Activated CD4-positive, alpha-beta memory T cell treated with anti-CD3 and anti-CD28 coated beads for 36 hours (primary cell): ENCODE measurements at places on chromosomes 7 and 10. TPM values are rescaled to one million over a fixed set of nuclear protein-coding genes. Genes with fewer than 3 reads are reported as not detected.

Gene ZNF503
- 0.56 TPM for total RNA-seq

Gene TFPI2
- not detected for total RNA-seq

Gene OR2A5
- not detected for total RNA-seq

Gene ENTPD1
- 2.5 TPM for total RNA-seq

Gene RAPGEF5
- total RNA-seq: 0.29 TPM

Gene TAS2R60
- total RNA-seq: not detected

Gene ABCB1
- total RNA-seq: 4.7 TPM

Gene FAM25A
- total RNA-seq: not detected

Gene RBP4
- not detected for total RNA-seq

Gene NRG3
- not detected for total RNA-seq

Gene CCAR1
- 74.4 TPM for total RNA-seq

Gene FAM20C
- 0.80 TPM for total RNA-seq

Gene PRKCQ
- 45.2 TPM for total RNA-seq

Gene CHN2
- 0.69 TPM for total RNA-seq

Gene PLEKHS1
- total RNA-seq: not detected

Gene FGL2
- 0.65 TPM for total RNA-seq

Gene UBE2H
- total RNA-seq: 37.1 TPM

Gene CCDC146
- 1.0 TPM for total RNA-seq

Gene PPIF
- 94.0 TPM for total RNA-seq

Gene ZNF746
- total RNA-seq: 14.9 TPM

Gene C7orf57
- 0.90 TPM for total RNA-seq

Gene HPS6
- 22.3 TPM for total RNA-seq
